ENCODE measurements at places on chromosomes 4 and X. TPM values are rescaled to one million over a fixed set of nuclear protein-coding genes. Genes with fewer than 3 reads are reported as not detected.

MAOA gene
- 11.9 TPM for total RNA-seq

DUSP21 gene
- not detected for total RNA-seq

DIAPH2 gene
- 18.2 TPM for total RNA-seq

SEPSECS gene
- 14.8 TPM for total RNA-seq

ELF4 gene
- 0.31 TPM for total RNA-seq

Measured in occipital lobe (tissue), 3 donors.